Dorsolateral prefrontal cortex (tissue), 122 donors: ENCODE measurements at places on chromosomes 7 and 10. TPM values are rescaled to one million over a fixed set of nuclear protein-coding genes. Genes with fewer than 3 reads are reported as not detected.

GRCh38 chr10:6543431-6544005, 36.6 kb downstream of the PRKCQ start:
- DNase-seq, result no peak

DNA sequence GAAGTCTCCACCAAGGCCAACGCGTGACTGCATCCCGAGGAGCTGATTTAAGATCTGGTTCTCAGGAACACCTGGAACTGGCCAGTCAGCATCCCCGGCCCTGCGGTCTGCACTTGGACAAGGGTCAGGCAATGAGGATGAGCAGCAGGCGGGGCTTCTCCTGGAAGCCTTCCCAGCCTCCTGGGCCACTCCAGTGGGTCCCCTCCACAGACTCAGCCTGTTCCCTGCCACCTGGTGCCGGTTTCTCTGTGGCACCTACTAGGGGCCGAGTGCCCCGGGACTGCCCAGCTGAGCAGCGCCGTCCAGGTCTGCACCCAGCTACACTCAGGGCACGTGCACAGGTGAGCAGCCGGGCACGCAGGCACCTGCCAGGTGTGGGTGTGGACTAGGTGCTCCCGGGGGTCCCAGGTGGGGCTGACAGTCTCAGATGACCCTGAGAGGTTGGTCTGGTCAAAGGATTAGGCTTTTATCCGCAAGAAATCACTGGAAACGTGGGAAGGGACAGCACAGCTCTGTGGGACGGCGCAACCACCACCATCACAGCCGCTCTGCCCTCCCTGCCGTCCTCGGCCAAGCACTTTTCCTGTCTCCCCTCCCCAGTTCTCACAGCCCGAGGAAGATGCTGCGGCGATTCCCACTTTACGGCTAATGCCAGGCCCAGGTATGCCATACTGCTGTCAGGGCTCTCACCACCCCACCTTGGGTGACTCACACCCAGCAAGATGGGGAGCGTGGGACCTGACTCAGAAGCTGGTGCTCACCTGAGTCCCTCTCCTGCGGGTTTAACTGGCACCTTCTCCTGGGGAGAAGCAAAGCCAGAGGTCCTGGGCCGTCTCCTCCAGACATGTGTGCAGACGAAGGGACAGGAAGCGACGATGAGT, 166.0 kb downstream of the RNF216 start:
- DNase-seq, result no peak

DNA sequence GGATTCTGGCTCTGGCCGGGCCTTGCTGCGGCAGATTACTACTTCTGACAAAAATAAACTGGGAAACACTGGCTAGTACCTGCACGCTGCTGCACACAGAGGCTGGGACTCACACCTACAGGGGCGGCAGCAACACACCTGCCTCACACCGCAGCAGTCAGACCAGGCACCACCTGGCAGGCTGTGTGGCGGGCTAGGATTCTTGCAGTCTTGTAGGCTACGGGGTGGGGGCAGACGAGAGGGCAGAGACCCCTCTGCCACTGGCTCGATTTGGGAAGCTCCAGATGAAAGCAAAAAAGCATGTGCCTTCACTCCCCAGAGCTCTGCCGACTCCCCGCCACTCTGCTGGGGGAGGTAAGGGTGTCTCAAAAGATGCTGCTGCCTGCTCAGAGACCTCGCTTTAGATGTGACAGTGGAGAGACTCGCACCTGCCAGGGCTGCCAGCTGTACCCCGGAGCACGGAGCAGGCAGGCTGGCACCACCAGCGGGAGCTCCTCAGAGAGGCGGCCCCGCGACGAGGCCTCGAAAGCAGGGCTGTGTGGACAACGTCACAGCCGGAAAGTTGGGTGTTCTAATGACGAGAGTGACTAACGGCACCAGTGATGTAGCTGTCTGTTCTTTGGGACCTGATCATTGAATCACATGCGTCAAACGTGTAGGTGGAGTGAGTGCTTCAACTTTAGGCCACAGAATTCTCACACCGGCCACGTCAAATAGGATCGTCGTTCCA, 250.5 kb downstream of the ZMYND11 start:
- no peak for DNase-seq

- DNase-seq, result no peak
Observed at GRCh38 chr7:151754688-151755130, 122.2 kb downstream of the PRKAG2 start.

- DNase-seq, result no peak
Observed at GRCh38 chr7:134472572-134473244, 13.8 kb upstream of the AKR1B1 start.

DNA sequence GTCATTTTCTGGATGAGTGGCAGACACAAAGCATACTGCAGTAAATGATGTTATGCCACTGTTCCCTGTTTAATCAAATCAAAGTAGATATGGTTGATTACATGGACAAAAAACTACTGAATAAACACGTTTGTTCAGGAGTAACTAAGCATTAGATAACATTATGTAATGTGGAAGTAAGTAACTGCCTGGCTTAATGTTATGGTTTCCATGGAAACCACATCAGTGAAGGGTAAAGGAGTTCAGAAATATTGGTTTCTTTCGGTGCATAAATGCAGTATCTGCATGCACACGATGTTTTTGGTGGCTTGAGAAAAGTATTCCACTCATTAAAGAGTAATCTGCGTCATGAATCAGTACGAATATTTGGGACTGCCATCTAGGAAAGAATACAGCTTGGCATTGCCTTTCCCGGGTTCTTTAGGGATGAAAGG, 131.3 kb upstream of the PRKCQ start:
- no peak for DNase-seq

DNA sequence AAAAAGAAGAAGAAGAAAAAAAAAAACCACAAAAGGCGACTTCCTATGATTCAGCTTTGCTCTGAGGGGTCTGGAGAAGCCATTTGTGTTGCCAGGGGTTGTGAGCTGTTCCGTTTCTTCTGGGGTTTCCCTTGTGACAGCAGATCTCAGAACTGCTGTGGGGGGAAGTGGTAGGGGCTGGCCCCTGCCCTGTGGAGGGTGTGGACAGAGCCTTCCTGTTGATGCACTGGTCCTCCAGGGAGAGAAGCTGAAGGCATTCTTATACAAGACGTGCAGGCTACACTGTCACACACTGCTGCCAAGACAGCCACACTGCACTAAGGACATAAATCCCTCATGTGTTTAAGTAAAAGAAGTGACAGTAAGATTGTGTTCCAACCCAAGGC, 17.3 kb upstream of the CSGALNACT2 start:
- DNase-seq, result no peak

DNA sequence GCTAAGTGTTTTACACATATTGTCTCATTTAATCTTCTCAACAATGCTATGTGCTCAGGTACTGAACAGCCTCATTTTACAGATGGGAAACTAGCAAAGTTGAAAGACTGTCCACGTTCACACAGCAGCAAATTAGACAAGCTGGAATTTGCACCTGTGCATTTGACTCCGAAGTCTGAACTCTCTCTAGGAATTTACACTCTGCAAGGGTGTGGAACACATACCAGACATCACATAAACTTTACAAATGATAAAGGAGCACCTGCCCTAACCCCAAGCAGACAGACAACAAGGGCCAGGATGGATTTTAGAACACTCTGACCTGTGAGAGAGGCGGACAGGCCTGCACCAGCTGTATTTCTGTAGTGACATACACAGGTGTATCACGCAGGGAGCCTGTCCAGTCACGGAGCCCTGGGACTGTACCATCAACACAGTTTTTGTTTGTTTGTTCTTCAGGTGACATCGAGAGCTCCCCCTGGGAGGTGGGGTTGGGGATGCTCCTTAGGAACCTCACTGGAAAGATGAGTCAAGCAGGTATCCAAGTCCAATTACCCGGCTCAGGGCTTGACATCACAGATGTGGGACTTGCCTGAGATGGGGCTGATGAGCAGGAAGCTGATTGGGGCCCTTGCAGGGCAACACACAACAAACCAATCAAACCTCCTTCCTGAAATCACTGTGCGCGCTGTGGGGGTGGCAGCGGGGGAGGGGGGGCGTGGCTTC, 31.0 kb downstream of the MKI67 start:
- no peak for DNase-seq

GRCh38 chr10:110711382-110711781, 67.2 kb downstream of the RBM20 start:
- DNase-seq, result no peak

- no peak for DNase-seq
Observed at GRCh38 chr7:5692112-5692844, 89.2 kb downstream of the RNF216 start.

DNA sequence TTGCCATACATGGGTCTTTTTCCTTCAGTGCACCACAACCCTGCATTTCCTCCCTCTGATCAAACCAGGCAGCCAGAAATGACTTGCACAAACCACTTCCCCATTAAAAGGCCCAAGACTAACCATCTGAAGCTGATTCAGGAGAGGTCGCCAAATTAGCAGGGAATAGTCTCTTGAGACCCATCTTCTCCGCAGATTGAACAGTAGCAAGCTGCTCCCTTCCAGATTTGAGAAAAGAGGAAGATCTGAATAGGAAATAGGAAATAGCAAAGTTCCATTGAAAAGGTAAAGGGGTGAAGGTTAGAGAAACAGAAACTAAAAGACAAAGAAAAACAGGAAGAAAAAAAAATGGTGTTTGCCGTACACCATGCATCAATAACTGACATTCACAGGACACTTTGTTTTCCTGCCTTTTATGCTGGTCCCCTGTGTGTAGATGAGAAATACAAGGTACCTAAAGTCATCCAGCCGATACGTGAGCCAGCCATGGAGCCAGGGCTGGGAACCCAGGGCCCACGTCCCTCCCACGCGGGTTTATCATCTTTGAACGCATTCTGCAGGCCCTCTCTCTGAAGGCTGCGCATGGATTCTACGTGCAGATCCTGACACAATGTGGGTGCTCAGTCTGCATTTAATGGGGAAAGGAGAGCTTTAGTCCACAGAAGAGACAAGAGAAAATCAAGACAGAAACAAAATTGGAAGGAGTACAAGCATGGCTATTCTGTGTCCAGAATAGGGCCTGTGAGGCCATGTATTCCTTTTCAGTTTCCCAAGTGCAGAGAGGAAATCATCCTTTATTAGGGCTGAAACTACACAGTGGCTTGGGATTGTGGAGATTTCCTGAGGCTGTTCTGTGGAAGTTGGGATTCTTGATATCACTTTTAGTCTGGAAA, 268.4 kb upstream of the NPVF start:
- DNase-seq, result no peak

GRCh38 chr10:45000138-45000751, 478 bp upstream of the ZNF22 start:
- DNase-seq, result no peak

GRCh38 chr7:128106821-128107220, 75.6 kb upstream of the LRRC4 start:
- no peak for DNase-seq

DNA sequence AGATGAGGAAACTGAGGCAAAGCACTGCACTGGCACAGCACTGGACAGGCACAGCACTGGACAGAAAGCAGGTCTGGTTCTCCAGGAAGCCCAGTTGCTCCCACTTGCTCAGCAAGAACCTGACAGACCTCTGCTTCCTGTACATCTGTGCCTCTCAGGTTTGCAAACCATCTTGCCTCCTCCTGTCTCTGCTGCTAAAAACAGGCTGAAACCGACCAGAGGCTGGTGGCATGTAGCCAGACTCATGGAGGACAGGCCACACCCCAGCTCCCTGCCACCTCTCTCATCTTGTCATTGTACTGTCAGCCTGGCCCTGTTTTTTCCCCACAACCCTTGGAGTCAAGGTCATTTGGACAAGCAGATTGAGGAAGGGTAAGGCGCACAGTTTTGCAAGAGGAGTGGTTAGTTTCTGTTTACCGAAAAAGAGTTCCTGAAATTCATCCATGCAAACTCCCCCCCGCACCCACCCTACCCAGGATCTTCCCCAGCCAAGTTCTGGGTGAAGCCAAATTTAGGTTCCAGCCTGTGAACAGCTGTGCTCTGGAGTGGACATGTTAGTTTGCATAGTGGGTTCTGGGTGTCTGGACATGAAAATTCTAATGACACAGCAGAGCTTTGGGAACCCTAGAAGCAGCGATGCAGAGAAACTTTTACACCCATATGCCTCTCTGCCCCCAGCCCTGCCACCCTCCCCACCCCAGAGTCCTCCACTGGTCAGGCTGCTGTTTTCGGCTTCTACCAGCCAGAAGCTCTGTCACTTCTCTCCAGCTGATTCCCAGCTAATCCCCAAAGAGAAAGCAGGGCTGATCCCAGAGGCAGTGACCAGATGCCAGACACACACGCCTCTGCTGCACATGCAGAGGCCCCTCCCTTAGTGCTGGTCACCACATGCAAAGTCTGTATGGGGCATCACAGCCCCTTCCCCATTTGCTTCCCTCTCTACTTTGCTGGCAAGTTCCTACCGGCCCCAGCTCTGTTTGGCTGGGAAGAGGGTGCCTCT, 8.5 kb upstream of the C10orf105 start:
- no peak for DNase-seq

DNA sequence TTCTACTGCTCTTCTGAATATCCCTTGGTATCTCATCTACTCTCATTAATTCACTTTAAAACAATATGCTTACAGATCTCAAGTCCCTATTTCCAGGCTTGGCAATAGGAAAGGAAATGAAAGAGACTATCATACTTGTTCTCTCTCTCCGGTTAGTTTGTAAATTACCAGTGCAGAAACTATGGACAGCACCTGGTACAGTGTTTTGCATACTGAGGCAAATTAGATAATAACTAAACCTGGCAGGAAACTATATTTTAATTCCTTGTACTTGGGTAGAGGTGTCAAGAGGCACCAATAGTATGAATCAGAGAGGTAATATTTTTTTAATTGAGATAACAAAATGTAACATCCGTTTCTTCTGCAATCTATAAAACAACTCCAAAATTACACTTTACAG, 97.7 kb upstream of the TMEM196 start:
- no peak for DNase-seq

- DNase-seq, result no peak
Observed at GRCh38 chr10:62072901-62073300, 171.4 kb downstream of the ARID5B start.

GRCh38 chr10:630581-631073, 58.8 kb downstream of the DIP2C start:
- no peak for DNase-seq

DNA sequence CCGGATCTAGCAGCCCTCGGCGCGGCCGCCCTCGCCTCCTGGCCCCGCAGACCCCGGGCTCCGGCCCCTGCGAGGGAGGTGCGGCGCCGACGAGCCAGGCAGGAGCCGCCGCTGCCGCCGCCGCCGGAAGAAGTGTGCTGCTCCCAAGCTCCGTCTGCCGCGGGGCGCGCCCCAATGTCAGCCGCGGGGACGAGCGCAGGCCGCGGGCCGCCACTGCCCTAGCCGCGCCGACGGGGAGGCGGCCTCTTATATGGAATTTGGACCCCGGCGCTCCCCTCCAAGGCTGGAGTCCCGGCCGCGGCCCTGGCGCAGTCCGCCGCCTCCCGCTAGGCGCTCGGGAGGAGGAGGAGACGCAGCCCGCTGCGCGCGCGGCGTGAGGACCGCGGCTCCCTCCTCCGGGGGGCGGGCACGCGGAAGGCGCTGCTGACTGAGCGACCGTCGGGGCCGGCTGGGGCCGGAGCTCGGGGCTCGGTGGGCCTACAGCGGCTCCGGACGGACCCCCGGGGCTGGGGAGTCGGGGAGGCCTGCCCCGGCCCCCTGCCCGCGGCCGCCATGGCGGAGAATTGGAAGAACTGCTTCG, at the start of gene TRIM8:
TSS of gene TRIM8 (plus strand) at position 414 of the 580 bp plus-strand sequence. CDS start at position 553, 139 bp downstream.
- no peak for DNase-seq

Gene DRGX
- 1.3 TPM for total RNA-seq

Gene BTRC
- total RNA-seq, result 47.5 TPM

Gene RARRES2
- 18.9 TPM for total RNA-seq

Gene PAPOLB
- 1.1 TPM for total RNA-seq

Gene GIMAP2
- total RNA-seq, result 2.8 TPM

Gene PYROXD2
- total RNA-seq, result 9.6 TPM

Gene MMD2
- total RNA-seq, result 15.0 TPM

Gene SP4
- 13.3 TPM for total RNA-seq

Gene MMRN2
- total RNA-seq, result 13.8 TPM

Gene HYAL4
- not detected for total RNA-seq

Gene SLC13A1
- total RNA-seq, result not detected

Gene ADAP1
- 132 TPM for total RNA-seq

Gene AOAH
- 3.6 TPM for total RNA-seq

Gene GOLGA7B
- 35.6 TPM for total RNA-seq

Gene COL13A1
- total RNA-seq, result 1.3 TPM
